ENCODE measurements at places on chromosomes 3 and 15.

DNA sequence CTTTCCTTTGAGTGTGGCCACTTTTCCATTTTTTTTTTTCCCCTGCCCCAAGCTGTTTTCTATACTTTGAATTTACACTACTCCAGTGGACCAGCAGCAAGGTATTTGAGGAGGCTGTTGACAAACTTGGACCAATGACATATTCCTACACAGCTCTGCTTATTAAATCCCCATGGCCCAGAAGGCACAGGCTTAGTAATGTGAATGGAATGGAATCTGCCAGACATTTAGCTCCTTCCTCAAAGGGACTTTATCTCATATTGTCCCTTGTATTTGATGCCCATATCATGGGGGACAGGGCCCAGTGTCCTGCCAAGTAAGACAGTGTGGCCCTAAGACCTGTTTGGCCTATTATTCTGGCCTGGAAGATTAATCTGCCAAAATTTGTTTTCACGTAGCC lies 107.5 kb downstream of the CHCHD6 start:
- no peak for DNase-seq

- DNase-seq = no peak
Measured at GRCh38 chr3:142353571-142353970, 94.3 kb downstream of the XRN1 start.

GRCh38 chr3:123420416-123420968 lies 28.4 kb downstream of the ADCY5 start:
- DNase-seq = no peak

- DNase-seq = no peak
Measured at GRCh38 chr15:62653122-62653521, 389.4 kb upstream of the TPM1 start.

GRCh38 chr3:31405515-31405914 lies 127.2 kb upstream of the STT3B start:
- no peak for DNase-seq
